ENCODE measurements at places on chromosomes 2 and 18. TPM values are rescaled to one million over a fixed set of nuclear protein-coding genes. Genes with fewer than 3 reads are reported as not detected.

DNA sequence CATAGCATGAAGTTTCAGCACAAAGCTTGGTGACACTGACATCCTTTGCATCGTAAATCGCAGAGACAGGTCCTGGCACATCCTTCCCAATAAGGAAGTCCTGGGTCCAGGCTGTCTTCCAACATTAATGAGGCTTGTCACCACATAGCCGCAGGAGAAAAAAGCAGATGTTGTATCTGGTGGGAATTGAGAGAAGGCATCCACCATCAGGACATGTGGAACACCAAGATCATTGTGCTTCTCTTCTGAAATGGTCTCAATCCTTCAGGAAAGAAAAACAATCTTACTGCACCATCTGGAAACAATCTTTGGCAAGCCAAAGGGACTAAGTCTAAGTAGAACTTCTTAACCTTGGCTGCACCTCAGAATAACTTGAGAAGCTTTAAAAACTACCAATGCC lies 119.0 kb upstream of the ARHGAP28 start:
- no peaks in the 10 kb centered on the region for H3K36me3 ChIP-seq
- no peaks in the 10 kb centered on the region for H3K27me3 ChIP-seq
- H3K4me3 ChIP-seq = no peak overlapping the region
- no peak for DNase-seq

GRCh38 chr18:55658598-55658997 lies 70.6 kb upstream of the TCF4 start:
- H3K27ac ChIP-seq = no peak overlapping the region
- H3K27me3 ChIP-seq = no peaks in the 10 kb centered on the region
- H3K4me3 ChIP-seq = no peak overlapping the region
- no peaks in the 10 kb centered on the region for H3K4me1 ChIP-seq
- no peak for DNase-seq

DNA sequence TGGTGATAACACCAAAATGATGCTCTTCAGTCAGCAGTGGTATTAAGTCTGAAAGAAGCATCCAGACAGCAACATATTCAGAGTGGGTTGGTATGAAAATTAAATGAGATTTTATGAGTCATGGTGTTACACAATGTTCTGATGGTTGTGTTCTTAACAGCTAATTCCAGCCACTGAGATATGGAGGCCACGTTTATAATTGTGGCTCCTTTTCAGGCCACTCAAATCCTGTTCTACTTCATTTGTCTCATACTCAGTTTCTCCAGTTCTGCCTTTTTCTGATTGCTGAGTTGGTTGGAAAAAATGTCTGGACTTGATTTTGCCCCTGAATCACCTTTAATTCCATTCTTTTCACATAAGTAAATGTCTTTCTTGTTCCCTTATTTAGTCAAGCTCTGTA lies 162.7 kb upstream of the COL3A1 start:
- H3K4me1 ChIP-seq = no peaks in the 10 kb centered on the region
- no peak for DNase-seq
- no peaks in the 10 kb centered on the region for H3K27me3 ChIP-seq
- H3K4me3 ChIP-seq = no peak overlapping the region

DNA sequence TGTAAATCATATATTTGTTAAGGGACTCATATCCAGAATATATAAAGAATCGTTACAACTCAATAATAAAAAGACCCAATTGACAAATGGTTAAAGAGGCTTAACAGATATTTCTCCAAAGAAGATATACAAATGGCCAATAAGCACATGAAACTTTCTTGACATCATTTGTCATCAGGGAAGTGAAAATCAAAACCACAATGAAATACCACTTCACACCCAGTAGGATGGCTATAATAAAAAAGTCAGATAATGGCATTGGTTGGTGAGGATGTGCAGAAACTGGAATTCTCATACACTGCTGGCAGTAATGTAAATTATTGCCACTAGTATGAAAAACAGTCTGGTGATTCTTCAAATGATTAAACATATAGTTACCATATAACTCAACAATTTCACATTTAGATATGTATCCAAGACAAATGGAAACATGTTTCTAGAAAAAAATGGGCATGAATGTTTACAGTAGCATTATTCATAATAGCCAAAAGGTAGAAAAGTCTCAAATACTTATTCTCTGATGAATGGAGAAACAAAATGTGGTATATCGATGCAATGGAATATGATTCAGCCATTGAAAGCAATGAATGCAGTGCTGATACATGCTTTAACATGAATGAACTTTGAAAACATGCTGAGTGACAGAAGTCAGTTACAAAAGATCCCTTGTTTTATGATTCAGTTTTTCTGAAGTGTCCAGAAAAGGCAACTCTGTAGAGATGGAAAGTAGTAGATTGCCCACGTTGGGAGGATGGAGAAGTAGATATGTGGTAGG lies 304.6 kb upstream of the ZEB2 start:
- no peak overlapping the region for H3K4me3 ChIP-seq
- DNase-seq = no peak
- H3K4me1 ChIP-seq = peaks cover 17% of the 10 kb centered on the region

DNA sequence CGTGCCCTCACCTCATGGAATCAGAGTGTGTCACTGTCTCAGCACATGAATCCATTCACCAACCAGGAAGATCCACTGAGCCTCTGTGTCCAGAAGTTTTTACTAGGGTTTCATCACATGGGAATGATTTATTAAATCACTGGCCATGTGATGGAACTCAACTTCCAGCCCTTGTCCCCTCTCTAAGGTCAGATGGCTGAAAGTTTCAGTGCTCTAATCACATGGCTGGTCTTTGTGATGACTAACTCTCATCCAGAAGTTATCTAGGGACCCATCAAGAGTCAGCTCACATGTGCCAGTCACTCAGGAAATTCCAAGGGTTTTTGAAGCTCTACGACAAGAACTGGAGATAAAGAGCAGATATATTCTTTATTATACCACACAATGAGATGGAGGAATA lies 140.5 kb upstream of the GYPC start:
- no peak overlapping the region for H3K27ac ChIP-seq
- H3K36me3 ChIP-seq = no peaks in the 10 kb centered on the region
- no peaks in the 10 kb centered on the region for H3K4me1 ChIP-seq
- no peaks in the 10 kb centered on the region for H3K27me3 ChIP-seq

DNA sequence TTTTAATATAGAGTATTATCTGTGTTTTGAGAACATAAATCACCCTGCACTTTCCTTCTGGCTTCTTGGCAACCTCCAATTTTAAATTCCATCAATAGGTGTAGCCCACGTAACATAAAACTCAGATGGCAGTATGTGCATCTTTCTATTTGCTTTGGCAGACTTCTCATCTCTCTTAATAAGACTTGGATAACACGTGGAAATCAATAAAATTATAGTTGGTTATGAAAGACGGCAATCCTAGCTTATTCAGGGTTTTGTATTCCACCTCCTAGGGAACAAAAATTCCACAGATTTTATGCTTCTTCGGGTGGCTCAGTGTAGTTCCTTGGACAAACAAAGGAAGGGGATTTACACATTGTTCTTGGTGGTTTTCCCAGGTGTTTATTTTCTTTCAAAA lies 299.3 kb downstream of the RND3 start:
- H3K4me3 ChIP-seq = no peak overlapping the region
- H3K4me1 ChIP-seq = no peaks in the 10 kb centered on the region
- no peaks in the 10 kb centered on the region for H3K27me3 ChIP-seq
- H3K36me3 ChIP-seq = no peaks in the 10 kb centered on the region

GRCh38 chr18:42078711-42079110 lies 123.7 kb downstream of the PIK3C3 start:
- no peaks in the 10 kb centered on the region for H3K27me3 ChIP-seq
- H3K4me1 ChIP-seq = no peaks in the 10 kb centered on the region
- no peak overlapping the region for H3K27ac ChIP-seq

Gene AQP12B
- total RNA-seq = not detected

DNA sequence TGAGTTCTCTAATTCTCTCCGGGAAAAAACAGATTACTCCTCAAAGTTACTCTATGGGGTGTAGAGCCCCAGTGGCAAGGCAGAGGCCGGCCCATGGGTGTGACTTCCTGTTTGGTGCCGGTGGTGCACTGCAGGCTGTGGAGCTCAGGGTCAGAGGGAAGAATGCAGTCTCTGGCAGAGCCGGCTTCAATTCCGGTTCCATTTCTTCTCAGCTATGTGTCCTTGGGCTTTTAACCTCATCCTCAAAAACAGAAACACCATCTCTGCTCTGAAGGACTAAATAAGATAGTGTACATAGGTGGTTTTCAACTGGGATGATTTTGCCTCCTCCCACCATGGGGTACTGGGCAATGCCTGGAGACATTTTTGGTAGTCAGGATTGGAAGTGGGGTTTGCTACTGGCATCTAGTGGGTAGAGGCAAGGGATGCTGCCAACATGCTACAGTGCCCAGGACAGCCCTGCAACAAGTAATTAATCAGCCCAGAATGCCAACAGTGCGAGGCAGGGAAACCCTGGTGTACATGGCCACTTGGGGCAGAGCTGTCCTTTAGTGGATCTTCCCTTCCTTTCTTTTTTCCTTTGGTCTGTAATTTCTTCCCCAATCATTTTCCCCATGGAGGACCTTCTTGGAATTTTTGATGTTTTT lies 81.2 kb downstream of the INSIG2 start:
- H3K36me3 ChIP-seq = no peaks in the 10 kb centered on the region
- H3K4me3 ChIP-seq = no peak overlapping the region
- H3K4me1 ChIP-seq = no peaks in the 10 kb centered on the region
- no peaks in the 10 kb centered on the region for H3K27me3 ChIP-seq

- H3K27ac ChIP-seq = no peak overlapping the region
- H3K36me3 ChIP-seq = no peaks in the 10 kb centered on the region
- no peak for DNase-seq
- H3K4me1 ChIP-seq = no peaks in the 10 kb centered on the region
- H3K4me3 ChIP-seq = no peak overlapping the region
These were observed 68.0 kb downstream of the FAM124B start for GRCh38 chr2:224333726-224334482.

Gene TMEM182
- 5.9 TPM for total RNA-seq

DNA sequence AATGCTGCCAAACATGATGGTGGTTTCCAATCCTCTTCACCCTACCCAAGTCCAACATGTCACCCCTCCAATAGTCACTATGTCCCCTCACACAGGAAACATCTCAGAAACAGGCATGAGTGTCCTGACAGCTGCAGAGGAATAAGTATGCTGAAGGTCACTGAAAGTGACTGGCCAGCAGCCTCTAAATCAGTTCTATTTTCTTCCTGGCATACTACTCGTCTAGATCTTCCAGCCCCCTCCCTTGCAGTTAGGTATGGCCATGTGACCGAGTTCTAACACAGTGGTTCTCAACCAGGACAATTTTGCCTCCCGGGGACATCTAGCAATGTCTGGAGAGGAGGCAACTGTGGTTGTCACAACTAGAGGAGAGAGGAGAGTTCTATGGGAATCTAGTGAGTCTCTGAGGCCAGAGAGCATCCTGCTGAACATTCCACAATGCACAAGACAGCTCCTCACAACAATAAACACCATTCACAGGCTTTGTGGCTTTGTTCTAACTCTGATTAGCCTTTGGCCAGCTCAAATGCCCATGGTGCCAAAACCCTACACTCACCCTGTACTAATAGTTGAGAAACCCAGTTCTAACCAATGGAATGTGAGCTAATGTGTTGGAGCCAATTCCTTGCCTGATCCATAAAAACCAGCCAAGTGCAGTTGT lies 12.6 kb upstream of the ID2 start:
- no peaks in the 10 kb centered on the region for H3K27me3 ChIP-seq
- H3K4me3 ChIP-seq = no peak overlapping the region
- no peak for DNase-seq

Data from left lung (tissue), 14 donors.